ENCODE measurements at places on chromosomes 6 and 20.

DNA sequence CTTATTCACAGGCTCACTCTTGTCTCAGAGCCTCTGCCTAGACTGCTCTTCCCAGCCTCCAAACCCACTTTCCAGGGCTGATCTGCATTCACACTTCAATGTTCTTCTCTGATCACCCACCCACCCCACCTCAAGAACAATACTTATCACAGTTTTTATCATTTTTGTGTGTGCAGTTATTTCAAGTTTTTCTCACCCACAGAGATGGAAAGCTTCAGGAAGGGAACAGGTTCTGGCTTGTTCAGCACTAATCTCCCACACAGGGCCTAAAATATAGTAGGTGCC lies 160.9 kb downstream of the MRPL14 start:
- no peak for DNase-seq

DNA sequence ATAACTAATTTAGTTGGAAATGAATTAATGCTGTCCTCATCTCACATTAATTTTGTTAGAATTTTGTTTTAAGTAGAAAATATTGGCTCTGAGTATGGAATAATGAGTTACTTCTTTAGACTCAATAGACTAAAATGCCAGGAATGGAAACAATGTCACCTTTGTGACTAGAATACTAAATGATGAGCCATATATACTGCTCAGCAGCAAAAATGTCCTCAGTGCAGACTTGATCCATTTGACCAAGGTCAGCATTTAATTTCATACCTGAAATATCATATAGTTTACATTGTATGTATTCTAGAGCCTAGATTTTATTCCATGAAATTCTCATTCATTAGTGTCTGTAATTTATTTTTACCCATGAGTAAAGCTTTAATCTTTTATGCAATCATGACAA lies 217.7 kb downstream of the ADGRB3 start:
- no peak for DNase-seq

GRCh38 chr20:37681384-37682112 lies 12.3 kb upstream of the CTNNBL1 start:
- no peak for DNase-seq

GRCh38 chr6:127951172-127951917 lies 50.5 kb upstream of the THEMIS start:
- no peak for DNase-seq

DNA sequence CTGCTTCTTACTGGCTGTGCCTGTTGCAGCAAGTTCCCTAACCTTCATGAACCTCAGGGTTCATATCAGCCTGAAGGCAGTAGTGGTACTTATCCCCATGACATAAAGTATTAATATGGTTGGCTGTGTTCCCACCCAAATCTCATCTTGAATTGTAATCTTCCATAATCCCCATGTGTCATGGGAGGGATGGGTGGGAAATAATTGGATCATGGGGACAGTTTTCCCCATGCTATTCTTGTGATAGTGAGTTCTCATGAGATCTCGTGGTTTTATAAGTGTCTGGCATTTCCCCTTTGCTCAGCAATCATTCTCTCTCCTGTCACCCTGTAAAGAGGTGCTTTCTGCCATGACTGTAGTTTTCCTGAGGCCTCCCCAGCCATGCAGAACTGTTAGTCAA lies 61.8 kb downstream of the FAM229B start:
- DNase-seq: no peak

GRCh38 chr6:87237804-87238203 lies 82.4 kb downstream of the ZNF292 start:
- DNase-seq: no peak

DNA sequence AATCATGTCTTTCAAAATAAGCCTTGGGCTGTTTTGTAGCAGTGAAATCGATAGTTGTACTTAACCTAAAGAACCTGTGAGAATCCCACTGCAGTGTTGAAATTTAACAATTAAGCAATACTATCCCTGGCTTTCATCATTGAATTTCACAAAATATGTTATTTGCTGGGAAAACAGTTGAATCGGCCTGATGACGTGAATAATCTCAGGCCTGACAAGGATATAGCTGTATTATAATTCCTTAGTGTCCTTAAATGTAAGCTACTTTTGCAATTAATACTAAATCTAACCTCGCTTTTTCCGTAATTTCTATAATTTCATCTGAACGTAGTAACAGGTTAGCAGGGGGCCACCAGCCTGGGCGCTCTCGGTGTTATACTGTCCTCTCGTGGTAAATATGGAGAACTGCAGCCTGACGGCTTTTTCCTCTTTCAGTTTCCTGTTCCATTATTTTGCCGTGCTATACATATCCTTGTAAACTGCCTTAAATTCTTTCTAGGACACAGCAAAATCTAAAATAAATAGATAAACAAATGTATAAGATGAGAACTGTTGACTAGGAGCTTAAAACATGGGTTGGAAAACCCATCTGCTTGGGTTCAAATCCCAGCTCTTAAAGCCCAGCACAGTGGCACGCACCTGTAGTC lies 24.0 kb downstream of the MTFR2 start:
- DNase-seq: peak; percentile 48

- no peak for DNase-seq
Observed at GRCh38 chr6:134551245-134551960, 233.5 kb upstream of the SGK1 start.

DNA sequence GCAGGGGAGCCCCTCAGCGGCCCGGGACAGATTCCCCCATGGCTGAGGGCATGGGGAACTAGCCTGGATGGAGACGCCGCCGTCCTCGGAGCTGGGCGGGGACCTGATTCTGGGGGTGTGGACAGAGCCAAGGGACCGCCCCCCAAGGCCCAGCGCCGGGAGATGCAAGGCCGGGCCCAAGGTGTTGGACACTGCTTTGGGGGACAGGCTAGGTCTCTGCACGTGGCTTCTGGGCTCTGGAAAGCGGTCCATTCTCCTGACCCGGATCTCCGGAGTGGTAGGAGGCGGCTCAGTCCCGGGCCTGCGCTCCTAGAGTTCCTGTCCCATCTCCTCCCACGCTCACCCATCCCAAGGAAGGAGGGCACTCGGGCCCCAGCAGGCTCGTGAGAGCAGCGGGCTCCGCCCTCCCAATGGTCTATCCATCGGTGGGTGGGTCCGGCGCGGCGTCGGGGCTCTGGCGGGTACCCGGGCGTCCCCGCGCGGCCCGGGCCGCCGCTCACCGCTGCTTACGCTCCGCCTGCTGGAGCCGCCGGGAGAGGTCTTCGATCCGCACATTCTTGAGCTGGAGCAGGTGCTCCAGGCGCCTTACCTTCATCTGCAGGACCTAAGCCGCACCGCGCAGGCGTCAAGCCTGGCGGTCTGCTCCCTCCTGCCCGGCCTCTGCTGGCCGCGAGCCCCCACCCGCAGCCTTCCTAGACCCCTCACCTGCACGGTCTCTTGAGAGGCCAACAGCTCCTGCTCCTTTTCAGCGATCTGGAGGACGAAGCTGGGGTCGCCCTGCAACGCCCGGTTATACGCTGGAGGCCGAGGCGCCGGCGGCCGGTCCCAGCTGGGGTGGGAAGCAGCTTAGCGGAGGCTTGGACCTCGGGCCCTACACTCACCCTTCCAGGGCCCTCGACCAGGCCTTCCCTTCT lies 3.3 kb downstream of the SPEF1 start:
- DNase-seq: peak; percentile 63

- no peak for DNase-seq
Observed at GRCh38 chr20:37520419-37520955, 563 bp upstream of the NNAT start.

- DNase-seq: no peak
Observed at GRCh38 chr6:7324520-7324919, 11.5 kb upstream of the SSR1 start.
